Activated naive CD4-positive, alpha-beta T cell (primary cell): ENCODE measurements at places on chromosomes 6 and 20.

GRCh38 chr6:78597966-78598365, 269.4 kb upstream of the IRAK1BP1 start:
- no peak for DNase-seq

DNA sequence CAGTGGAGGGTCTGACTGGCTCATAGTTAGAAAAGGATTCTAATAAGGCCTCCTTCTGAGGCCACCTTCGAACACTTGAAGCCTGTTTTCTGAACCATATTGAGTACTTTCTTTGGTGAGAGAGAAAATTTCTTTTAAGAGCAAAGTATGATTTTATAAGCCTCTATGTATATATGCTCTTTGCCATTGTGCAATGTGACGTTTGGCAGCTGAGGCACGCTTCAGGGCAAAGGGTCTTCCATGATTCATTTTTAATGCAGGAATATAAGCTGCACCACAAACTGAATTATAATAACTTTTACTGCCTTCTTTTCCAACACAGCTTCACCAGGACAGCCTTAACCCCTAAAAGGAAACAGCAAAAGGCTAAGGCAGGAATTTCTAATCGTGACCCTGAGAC, 154.4 kb downstream of the TTLL2 start:
- no peak for DNase-seq

DNA sequence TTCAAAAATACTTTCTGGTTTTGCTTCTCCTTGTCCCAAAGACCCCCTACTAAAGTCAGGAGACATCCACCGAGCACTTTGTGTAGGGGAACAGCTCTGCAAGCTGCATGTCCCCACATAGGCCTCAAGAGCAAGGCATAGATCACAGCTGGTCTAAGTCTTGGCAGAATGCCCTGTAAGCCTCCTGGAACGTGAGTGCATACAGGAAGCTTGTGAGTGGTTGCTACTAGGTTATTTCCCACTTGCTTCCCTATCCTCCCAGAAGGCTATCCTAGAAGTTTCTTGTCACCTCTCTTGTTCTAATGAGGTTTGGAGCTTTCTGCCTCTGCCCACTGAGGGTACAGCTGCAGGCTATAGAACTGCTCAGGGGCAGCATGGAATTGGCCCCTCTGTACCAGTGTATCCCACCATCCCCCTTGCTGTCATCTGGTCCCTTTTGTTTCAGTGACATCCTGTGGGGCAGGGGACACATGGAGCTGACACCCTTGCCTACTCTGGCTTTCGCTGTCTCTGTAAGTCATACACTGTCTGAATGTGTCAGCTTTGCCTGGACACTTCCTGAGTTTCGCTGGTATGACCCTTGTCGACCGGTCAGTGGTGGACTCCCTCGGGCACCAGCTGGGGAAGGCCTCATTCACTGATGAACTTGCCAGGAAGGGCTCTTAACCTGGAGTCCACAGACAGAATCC, 35.6 kb upstream of the KCNK16 start:
- DNase-seq = no peak

DNA sequence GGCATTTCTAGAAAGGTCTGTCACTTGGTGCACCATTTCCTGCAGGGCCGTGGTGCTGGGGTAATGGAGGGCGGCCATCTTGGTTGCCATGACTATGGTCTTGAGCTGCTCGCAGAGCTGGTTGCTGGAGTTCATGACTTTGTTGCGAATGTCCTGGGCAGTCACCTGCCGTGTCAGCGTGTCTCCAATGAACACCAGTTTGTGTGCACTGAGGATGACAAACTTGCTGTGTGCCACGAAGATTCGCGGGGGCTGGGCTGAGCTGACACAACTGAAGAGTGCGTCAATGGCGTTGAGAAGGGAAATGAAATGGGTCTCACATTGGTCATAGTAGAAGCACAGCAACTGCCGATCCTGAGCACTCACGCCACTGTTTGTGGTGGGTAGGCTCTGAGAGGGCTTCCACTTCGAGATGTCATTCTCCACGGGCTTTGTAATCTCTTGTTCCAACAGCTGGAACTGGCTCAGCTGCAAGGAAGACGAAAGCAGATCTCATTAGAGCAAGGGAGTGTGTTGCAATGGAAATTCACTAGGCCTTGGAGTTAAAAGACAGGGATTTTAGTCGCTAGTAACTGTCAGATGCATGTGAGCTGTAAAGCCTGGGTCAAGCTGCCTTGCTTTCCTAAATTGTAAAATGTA, 47.1 kb downstream of the NEDD9 start:
- DNase-seq = no peak

- no peak for DNase-seq
Measured at GRCh38 chr20:11850901-11851300, 66.8 kb upstream of the BTBD3 start.

- DNase-seq = no peak
Measured at GRCh38 chr6:24929242-24929641, 6.5 kb downstream of the RIPOR2 start.

GRCh38 chr20:54228841-54229240, 21.0 kb downstream of the PFDN4 start:
- no peak for DNase-seq

DNA sequence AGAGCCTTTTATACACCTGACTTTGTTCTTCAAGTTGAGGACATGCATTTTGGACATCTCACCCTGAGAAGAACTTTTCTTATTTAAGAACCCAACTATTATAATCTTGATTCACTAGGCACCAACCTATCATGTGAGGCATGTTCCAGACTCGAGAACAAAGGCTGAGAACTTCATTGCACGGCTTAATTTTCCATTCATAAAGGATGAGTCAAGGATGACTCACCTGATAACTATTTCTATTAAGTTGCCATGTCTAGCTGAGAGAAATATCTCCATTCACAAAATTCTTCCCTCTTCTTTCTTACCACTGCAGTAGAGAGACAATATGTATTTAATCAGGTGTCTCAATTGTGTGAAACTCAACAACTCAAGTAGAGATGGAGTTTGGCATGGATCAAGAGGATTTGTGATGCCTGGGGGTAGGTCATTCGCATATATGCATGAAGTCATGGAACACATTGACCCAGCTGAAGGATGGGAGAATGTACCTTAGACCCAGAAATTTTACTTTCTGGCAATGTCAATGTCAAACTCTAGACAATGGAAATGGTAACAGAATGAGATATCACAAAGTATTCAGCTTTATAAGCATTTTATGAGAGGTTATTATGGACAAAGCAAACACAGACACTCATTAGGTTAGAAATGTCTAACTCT, 208.7 kb upstream of the PRND start:
- DNase-seq = no peak

GRCh38 chr20:61677928-61678327, 387.8 kb downstream of the TAF4 start:
- DNase-seq = no peak

DNA sequence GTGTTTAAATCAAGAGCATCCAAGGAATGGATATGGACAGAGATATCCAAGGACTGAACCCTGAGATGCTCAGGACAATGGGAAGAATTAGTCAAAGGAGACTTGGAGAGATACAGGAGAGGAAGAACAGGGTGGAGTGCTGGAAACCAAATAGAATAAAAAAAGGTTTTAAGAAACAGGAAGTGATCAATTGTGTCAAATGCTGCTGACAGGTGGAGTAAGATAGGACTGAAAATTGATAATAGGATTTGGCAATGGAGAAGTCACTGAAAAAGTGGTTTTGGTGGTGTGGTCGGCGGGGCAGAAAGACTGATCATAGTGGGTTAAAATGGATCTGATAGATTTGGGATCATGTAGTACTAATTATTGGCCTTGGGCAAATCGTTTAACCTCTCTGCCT, 37.9 kb upstream of the PNRC1 start:
- no peak for DNase-seq

- no peak for DNase-seq
Measured at GRCh38 chr20:35776513-35777101, 4.8 kb downstream of the PHF20 start.

DNA sequence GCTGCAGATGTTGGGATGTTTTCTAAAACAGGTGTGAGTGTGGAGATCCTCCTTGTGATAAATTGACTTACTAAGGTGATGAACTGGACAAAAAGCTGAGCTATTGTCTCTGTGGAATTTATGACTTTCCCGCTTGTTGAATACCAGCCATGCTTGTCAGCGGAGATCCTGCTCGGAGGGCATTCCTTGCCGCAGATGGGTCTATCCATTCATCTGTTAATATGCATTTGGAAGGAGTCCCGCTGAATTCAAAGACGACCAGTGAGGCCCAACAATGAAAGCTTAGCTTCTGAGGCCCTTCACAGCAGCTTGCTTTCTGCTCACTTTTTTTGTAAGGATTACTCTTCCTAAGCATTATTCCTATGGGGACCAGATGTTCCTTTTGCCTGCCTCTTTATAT, 124.9 kb downstream of the TIAM2 start:
- DNase-seq = no peak

DNA sequence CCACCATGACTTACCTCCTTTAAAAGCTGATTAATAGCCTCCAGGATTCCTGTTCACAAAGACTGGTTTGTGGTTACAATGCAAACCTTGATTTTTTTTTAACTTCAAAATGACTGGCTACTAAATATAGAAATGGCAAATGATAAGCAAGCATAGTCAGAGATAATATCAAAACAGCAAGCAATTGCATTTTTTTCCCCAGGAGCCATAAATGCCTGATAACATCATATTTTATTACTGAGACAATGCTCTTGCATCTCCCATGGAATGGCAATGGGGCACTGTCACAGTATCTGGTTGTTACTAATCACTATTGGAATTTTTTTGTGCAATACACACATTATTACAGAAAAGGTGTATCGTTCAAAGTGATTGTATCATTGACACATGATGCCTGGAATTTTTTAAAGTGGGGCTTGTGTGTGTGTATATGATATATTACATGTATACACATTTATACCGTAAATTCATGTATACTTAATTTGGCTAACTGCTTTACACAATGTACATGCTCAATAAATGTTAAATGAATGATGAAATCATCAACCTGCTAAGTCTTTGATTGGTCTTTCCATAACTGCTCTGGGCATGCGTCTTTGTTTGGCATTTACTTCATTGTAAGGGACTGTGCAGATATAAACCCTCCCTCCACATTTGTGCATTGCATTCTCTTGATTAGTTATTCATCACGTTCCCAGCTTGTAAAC, 980 bp upstream of the SALL4 start:
- no peak for DNase-seq

DNA sequence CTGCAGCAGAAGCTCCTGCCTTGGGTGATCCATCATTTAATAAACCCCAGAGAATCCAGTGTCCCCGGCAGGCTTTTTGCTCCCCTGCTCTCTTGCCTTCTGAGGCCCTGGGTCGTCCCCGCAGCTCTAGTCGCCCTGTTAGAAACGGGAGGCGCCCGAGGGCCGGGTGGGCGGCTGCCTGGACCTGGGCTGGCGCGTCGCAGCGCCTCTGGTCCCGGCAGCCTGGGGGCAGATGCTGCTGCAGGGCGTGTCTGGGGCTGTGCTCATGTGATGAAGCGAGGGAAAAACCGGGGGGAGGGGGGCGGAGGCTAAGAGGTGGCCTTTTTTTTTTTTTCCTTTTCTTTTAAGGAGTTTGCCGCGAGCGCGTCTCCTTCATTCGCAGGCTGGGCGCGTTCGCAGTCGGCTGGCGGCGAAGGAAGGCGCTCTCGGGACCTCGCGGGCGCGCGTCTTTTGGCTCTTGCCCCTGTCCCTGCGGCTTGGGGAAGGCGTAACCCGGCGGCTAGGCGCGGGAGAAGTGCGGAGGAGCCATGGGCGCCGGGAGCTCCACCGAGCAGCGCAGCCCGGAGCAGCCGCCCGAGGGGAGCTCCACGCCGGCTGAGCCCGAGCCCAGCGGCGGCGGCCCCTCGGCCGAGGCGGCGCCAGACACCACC, 394 bp downstream of the AKAP12 start:
- no peak for DNase-seq

DNA sequence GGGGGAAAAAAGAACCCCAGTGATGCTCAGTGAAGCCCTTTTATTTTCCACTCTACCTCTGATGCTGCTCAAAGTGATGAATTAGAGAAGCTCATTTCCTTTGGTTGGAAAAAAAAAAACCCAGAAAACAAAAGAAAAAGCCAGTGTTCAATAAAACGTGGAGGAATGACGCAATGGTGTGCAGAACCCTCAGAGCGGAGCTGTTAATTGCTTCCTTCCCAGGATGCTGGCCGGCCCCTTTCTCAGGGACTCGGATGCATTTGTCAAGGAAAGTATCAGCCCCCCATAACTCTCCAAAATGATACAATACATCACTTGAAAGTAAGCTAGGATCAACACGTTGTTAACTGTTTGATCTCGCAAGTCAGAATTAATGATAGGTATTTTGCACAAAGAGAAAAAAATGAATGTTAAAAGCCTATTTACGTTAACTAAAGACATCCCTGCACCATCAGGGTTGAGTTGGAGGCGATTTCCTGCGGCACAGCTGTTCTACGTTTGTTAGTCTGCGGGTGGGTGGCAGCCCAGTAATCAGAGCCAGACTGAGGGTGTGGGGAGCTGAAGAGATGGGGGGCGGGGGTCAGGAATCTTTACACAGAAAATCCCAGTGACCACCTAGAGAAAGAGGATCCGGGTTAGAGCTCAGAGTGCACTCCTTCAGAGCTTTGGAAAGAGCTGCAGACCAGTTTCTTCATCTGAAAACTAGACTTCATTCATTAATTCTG, 132.4 kb downstream of the BMP7 start:
- DNase-seq = no peak

- no peak for DNase-seq
Measured at GRCh38 chr6:34497411-34497810, 31.5 kb downstream of the PACSIN1 start.

DNA sequence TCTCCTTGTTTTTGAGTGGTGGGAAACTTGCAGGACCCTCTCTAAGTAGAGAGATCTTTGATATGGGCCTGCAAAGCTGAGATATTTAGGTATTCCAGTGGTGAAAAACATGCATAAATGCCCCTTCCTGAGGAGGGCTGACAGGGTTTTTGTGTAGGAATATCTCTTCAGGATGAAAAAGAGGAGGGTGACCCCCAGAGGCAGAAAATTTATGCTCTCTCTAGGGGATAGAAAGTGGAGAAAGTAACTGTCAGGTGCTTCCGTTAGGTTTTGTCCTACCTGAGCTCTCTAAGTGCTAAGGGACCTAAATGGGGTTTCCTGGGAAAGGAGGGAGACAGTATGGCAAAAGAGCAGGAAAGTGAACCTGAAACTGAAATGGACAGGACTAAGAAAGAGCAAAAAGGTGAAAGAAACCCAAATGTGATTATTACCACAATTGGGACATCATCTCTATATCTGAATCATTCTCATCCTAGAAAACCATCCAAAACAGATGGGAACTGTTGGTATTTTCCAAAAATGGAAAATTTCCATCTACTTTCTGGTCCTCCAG, 2.0 kb downstream of the COL19A1 start:
- no peak for DNase-seq

GRCh38 chr6:165704045-165704748, 41.2 kb upstream of the PDE10A start:
- DNase-seq = no peak

DNA sequence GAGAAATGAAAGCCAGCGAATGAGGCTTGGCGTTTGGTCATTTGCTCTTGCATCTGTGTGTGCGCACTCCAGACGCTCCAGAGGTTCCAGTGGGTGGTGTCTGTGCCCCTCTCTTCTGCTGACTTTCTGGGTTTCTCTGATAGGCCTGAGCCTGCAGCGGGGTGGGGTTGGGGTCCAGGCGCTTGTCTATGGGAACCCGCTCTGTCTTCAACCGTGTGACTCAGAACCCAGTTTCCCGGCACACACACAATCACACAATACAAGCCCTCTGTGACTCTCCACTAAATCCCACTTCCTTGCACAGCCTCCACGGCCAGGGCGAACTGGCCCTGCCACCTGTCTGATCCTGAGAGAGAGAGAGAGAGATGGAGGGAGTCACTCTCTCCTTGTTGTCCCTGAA, 24.6 kb downstream of the RBM38 start:
- no peak for DNase-seq

GRCh38 chr6:148761527-148762011, 14.7 kb downstream of the UST start:
- DNase-seq = no peak

- DNase-seq = no peak
Measured at GRCh38 chr6:88105741-88106340, 58.2 kb downstream of the SPACA1 start.
